ENCODE measurements at places on chromosomes 16 and 17. TPM values are rescaled to one million over a fixed set of nuclear protein-coding genes. Genes with fewer than 3 reads are reported as not detected.

DNA sequence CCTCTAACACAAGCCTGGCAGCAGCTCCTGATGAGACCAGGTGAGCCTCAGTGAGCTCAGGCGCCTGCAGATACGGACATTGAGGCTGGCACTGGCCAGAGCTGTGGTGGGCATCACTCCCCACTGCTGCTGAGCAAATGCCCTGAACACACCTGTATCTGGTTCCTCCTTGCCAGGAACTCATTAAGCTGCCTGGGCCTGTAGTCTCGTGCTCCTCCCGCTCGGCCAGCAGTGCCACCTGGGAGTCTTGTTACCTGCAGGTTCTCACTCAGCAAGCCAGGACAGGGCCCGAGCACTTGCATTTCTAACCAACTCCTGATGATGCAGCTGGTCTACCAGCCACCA, 13.3 kb downstream of the EIF4A3 start:
- no peak for DNase-seq

GRCh38 chr16:73315645-73316044, 267.7 kb upstream of the ZFHX3 start:
- no peak for DNase-seq

COX6A2 gene
- total RNA-seq, result not detected

DNA sequence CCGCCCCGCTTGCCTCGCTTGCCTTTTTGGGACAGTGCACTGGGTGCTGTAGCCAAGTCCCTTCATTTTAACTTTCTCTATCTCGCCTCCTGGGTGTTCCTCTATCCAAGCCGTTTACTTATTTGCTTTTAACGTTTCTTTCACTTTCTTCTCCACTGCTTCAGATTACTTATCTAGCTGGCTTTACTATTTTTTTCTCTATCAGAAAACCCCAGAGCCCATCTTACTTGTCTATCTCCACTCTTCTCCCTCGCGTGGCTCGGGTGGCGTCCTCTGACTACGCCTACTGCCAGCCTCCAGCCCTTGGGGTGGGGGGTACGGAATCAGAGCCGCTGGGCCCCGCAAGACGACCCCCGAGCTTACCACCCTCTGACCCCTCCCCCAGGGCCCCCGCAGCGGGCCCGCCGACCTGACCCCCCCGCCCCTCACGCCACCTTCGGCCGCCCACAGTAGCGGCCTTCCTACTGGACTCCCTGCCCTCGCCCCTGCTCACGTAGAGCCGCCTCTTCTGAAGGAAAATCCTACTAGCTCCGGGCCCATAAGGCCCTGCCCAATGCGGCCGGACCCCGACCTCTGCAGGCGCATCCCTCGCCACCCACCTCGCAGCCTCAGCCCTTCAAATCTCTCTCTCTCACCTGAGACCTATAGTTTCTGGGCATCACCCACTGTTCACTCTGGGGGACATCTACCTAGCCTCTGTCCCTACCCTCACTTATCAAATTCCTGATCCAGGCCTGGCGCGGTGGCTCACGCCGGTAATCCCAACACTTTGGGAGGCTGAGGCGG, 1.0 kb upstream of the SLC12A4 start:
- no peak for DNase-seq

- no peak for DNase-seq
Measured at GRCh38 chr17:50618941-50619340, 15.7 kb upstream of the ABCC3 start.

GRCh38 chr16:82192665-82193064, 22.6 kb upstream of the MPHOSPH6 start:
- DNase-seq, result no peak

DNA sequence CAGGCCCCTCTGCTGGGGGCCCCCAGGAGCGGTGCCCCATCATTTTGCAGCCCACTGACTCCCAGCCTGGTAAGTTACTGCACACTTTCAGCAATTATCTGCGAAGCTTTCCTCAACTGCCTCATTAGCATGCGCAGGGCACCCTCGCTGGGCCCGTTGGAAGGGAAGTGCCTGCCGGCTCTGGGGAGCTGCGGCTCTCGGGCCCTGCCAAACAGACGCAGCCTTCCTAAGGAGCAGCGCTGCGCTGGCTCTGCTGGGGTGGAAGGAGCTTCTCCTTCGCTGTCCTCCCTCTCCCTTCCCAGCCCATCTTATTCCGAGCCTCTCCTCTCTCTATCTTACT, 71.0 kb downstream of the RBBP6 start:
- DNase-seq, result no peak

ELP5 gene
- total RNA-seq, result 81.7 TPM

CES3 gene
- 10.8 TPM for total RNA-seq

DNA sequence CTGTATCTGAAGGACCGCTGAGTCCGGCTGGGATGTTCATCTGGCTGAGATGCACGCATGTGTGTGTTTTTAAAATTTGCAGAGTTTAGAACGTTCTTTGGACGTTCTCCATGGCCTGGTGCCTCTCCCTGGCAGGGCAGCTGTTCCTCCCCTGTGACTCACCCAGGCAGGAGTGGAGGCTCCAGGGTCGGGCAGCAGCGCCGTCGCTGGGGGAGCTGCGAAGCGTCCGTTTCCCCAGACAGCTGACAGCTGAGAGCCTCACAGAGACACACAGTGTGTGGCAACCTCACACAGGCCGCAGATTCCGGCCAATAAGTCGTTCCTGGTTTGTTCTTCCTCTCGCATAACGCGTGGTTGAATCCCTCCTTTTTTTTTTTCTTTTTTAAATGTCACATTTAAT, 80.6 kb downstream of the OR1D5 start:
- no peak for DNase-seq

GRCh38 chr16:11072420-11073153, 128.2 kb downstream of the CLEC16A start:
- no peak for DNase-seq

HS3ST3A1 gene
- total RNA-seq, result not detected

GRCh38 chr16:3596101-3596861, 15.1 kb downstream of the SLX4 start:
- no peak for DNase-seq

Data from HCT116 (cell line).